Foreskin melanocyte (primary cell): ENCODE measurements at places on chromosomes 2 and 18.

- peak; percentile 62 for DNase-seq
These were observed 28.2 kb upstream of the SOCS6 start for GRCh38 chr18:70260683-70261082.

DNA sequence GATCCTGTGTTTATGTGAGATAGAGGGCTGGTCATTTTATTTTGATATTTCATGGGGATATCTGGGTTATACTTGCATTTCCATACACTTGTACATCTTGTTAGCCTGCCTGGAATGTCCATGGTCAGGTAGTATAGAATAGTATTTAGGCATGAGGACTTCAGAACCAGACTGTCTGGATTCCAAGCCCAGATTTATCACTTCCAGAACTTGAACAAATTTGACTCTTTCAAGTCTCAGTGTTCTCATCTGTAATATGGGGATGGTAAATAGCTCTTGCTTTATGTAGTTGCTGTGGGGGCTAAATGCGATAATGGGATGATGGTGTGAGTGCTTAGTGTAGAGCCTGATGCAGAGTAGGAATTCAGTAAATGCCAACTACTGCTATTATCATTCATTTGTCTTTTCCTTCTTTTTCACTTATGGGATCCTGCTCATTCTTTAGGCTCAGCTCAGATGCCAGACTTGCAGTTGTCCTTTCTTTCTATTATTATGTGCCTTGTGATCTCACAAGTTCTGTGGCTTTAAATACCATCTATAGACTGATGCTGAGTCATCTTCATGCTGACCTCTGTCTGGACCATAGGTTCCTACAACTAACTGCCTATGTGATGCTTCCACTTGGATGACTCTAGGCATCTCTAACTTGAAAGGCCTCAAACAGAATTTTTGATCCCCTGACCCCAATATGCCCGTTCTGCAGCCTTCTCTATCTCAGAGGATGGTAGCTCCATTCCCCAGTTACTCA lies 67.4 kb downstream of the POLE4 start:
- peak; percentile 92 for DNase-seq

DNA sequence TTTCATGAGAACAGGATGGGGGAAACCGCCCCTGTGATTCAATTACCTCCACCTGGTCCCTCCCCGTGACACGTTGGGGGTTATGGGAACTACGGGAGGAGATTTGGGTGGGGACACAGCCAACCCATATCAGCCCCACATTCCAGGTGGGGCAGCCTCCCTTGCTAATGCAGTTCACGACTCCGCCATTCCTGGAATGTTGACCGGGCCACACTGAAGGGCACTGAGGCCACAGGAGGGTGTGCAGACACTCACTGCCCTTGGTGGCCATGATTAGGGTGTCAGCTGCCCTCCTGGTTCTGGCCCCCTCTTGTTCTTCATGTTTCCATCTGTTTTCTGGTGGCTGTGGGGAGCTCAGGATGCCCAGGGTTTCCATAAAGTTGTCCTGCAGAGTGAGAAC lies 176.3 kb downstream of the TWIST2 start:
- no peak for DNase-seq

- DNase-seq: peak; percentile 76
These were observed 184.2 kb downstream of the ZNF385B start for GRCh38 chr2:179677077-179677688.

- DNase-seq: no peak
These were observed 114.0 kb downstream of the FAM210A start for GRCh38 chr18:13612196-13612997.
